ENCODE measurements at places on chromosomes 13 and 19.

DNA sequence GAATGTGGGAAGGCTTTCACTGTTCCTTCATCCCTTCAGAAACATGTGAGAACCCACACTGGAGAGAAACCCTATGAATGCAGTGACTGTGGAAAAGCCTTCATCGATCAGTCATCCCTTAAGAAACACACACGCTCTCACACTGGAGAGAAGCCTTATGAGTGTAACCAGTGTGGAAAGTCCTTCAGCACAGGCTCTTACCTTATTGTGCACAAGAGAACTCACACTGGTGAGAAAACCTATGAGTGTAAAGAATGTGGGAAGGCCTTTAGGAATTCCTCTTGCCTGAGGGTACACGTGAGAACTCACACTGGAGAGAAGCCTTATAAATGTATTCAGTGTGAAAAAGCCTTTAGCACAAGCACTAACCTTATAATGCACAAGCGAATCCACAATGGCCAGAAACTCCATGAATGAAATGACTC is 18.6 kb downstream of the ZNF177 start:
- no peak for DNase-seq

- no peak for DNase-seq
These were observed 92.7 kb upstream of the KLF12 start for GRCh38 chr13:74226791-74227475.

GRCh38 chr13:24217601-24218281 is 57.2 kb downstream of the SPATA13 start:
- DNase-seq = no peak

DNA sequence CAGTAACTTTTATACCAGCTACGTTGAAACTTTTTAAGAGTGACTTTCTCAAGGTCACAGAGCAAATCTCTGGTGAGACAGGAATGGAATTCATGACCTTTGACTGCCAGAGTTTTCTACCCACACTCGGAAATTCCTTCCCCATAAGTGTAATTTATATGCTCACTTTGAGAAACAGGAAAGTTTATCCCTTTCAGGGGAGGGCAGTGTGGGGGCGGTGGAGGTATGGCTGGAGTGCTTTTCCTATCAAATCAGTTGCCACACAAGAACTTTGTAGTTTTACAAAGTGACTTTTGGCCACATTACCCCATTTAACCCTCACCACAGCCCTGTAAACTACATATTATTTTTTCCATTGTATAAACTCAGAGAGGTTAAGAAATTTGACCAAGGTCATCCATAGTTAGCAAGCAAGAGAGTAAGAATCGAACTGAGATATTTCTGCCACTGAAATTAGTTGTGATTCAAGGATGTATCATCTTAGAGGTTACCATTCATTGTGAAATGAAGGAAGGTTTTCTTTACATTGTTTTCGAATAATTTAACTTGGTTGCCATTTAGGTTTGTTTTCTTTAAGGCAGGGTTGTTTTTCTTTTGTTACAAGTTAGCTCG is 5.9 kb downstream of the KLF12 start:
- DNase-seq = no peak

DNA sequence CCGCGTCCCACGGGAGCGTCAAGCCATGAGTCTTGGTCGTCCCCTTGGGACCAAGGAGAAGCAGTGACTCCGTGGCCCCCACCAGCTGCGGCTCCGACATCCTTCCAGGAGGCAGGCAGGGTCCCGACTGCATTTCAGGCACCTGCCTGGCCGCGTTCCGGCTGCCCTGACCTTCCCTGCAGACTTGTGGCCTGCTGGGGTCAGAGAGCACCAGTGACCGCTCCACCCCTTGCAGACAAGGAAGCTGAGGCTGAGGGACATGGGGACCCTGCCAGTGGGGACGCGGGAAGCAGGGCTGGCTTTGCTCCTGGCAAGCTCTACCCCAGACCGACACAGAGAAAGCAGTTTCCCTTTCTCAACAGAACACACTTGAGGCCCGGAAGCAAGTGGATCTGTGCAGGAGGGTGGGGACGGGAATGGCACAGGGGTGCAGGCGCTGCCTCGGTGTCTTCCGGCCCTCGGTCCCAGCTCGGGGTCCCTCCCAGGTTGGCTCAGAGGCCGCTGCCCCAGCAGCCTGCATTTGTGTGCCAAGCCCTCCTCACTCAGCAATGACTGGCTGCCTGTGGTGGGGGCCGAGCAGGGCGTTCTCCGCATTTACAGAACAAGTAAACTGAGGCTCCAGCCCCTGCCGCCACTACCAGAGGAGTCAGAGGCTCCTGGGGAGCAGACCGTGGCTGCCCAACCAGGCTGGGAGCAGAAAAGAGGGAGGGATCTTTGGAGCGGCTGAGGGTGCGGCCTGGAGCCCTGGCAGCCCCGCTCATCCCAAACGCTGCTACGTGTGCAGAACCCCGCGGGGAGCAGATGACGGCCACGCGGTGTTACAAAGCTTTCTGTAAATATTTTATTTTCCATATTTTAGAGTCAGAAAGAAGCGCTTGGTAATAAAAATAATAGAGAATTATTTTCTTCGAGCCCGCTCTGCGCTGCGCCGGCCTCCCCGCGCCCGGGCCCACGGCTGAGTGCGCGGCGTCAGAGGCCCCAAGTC is 43.9 kb downstream of the GAS6 start:
- DNase-seq = no peak

DNA sequence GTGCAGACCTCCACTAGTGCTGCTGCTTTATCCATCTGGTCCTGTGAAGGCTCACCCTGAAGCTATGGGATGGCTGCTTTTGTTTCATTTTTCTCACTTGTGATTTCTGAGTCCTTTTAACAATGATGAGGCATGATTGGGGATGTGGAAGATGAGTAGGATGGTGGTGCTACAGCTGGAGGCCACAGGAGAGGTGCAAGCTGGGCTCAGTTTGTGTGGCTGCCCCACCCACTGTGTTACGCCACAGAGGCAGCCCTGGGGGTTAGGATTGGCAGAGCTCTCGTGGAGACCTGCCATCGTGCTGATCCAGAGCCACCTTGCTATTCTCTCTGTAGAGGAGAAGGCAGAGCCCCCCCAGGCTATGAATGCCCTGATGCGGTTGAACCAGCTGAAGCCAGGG is 19.6 kb upstream of the QTRT1 start:
- no peak for DNase-seq

GRCh38 chr13:112679381-112679780 is 10.5 kb upstream of the ATP11A start:
- no peak for DNase-seq

- no peak for DNase-seq
These were observed at the start of gene SMIM24 for GRCh38 chr19:3480383-3481091. TSS of gene SMIM24 (minus strand) at chr19:3480525. CDS start at chr19:3480463, 62 bp downstream.

GRCh38 chr19:55303477-55303876 is 19.7 kb downstream of the BRSK1 start:
- no peak for DNase-seq

DNA sequence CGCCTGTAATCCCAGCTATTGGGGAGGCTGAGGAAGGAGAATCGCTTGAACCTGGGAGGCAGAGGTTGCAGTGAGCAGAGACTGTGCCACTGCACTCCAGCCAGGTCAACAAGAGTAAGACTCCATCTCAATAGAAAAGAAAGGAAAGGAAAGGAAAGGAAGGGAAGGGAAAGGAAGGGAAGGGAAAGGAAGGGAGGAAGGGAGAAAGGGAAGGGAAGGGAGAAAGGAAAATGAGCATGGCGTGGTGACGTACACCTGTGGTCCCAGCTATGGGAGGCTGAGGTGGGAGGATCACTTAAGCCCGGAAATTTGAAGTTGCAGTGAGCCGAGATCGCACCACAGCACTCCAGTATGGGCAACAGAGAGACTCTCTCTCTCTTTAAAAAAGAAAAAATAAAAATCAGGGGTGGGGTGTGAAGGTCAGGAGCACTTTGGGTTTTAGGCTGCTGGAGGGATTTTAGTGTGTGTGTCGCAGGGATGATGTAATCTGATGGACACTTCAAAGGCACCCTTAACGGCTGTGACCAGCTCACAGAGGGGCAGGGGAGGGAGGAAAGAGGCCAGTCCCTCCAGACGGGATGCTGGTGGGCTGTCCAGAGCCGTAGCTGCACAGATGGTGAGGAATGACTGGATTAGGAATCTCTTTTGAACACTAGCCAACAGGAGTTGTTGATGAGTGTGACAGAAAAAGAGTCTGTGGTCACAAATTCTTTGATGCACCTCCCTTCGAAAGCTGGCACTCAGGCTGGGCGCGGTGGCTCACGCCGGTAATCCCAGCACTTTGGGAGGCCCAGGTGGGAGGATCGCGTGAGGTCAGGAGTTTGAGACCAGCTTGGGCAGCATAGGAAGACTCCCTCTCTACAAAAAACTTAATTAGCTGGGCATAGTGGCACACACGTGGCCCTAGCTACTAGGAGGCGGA is 27.6 kb downstream of the TMPRSS9 start:
- no peak for DNase-seq
